ENCODE measurements at places on chromosomes 2 and 18.

- no peak for DNase-seq
Observed at GRCh38 chr2:143422681-143423080, 293.5 kb downstream of the ARHGAP15 start.

DNA sequence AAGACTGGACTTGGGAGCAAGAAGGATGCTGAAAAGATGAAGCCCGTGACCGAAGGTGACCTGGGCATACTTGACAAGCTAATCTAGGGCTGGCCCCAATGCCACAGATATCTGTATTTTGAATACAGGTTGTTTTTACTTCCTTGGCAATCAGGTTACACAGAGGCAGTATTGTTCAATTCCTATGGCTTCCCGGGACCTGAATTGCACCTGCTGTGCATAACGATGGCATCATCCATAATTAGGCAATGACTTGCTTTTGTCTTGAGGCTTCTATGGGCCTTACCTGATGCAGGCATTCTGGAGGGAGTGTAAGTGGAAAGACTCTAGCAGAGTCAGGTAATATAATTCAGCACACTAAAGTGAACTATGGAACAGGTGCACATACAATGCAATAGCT, 60.6 kb upstream of the CUL3 start:
- no peak for DNase-seq

GRCh38 chr2:73963385-73964120, 21.2 kb upstream of the TET3 start:
- no peak for DNase-seq

- DNase-seq = no peak
Observed at GRCh38 chr2:5915881-5916310, 223.7 kb downstream of the SOX11 start.

- no peak for DNase-seq
Observed at GRCh38 chr2:166419616-166419934, 43.8 kb upstream of the SCN9A start.

DNA sequence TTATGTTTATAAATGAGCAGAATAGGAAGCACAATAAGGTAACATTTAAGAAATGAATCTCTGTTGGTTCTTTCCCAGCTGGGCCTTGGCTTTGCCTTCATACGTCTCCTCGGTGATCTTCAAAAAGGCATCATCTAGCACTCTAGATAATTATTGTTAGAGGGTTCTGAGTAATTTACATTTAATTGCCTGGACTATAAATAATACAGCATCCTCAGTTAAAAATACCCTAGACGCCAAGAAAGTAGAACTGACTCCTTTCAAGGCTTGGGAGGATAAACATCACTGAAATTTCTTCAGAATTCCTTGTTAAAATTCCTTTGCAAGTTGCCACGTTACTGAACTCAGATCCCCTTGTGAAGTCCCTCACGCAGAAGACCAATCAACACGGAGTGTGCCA, 199.7 kb upstream of the BOD1L2 start:
- DNase-seq = no peak

DNA sequence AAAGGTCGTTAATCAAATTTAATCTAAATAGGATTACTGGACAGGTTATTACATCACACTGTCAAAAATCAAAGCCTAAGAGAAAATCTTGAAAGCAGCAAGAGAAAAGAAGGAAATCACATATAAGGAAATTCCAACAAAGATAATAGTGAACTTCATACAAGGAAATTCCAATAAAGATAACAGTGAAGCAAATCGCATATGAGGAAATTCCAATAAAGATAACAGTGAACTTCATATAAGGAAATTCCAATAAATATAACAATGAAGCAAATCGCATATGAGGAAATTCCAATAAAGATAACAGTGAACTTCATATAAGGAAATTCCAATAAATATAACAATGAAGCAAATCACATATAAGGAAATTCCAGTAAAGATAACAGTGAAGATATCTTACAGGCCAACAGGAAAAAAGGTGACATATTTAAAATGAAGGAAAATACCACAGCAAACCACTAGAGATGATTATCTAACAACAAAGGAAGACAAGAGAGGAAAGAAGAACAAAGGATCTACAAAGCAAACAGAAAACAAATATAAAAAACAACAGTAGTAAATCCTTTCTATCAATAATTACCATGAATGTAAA, 787.7 kb downstream of the CCDC85A start:
- DNase-seq = no peak

GRCh38 chr18:61742565-61743429, 150.0 kb downstream of the RNF152 start:
- no peak for DNase-seq

DNA sequence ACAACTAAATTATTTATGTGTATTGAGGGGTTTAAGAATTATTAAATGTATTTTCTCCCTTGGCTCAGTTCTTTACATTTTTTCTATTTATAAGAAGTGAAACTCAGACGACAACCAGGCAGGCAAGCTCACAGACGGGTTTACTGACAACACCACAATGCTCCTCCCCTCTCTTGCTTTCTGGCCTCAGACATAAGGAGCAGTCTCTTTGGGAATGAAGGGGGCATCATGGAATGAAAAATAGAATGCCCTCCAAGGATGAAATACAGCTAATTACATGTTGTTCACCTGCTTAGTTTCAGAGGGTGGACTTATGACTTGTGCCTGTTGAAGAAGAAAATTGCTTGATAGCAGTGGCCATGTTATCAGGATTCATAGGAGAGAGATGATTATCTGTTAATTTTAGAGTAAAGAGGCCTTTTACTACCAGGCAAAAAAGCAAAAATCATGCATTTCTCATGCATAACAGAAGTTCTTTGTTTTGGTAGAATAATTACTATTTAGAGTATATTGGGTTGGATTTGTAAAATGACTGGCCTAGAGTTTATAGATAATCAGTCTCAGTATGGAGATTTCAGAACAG, 172.1 kb upstream of the LRRTM1 start:
- no peak for DNase-seq
